ENCODE measurements at places on chromosomes 6 and 20.
A peak's percentile ranks its signal among the peaks of the same experiment; 100 is the strongest.

DNA sequence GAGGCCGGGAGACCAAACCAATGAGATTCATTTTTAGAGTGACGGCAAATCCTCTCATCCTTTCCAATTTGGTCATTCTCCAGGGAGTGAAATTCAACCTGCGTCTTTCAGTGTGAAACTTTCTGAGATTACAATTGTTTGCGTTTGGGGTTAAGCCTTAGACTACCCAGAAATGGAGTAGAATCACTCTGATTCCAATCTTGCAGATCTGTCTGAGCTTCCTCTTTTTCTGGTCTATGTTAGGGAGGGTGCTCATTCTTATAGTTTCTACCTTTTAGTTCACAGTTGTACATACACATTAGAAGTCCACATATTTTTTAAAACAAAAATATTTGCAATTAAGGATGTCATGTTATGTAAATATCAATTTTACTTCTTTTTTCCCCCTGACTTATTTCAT, 183.0 kb upstream of the PHACTR1 start:
- DNase-seq = no peak

DNA sequence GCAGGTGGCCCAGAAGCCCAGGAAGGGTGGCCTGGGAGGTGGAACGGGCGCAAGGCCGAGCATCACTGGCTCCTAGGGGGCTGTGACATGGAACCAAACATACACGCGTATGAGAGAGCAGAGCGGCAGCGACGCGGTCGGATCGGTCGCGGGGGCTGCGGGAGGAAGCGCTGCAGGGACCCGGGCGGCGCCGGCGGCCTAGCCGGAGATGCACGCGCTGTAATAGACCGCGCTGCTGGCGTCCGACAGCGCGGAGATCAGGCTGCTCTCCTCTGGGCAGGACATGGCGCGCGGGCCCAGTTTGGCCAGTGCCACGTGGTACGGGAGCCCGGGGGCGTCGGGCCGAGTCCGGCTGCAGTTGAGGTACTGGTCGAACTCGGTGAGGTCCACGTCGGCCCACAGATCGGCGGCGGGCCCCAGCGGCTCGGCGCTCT, 1.5 kb downstream of the SOX18 start:
- no peak for DNase-seq

DNA sequence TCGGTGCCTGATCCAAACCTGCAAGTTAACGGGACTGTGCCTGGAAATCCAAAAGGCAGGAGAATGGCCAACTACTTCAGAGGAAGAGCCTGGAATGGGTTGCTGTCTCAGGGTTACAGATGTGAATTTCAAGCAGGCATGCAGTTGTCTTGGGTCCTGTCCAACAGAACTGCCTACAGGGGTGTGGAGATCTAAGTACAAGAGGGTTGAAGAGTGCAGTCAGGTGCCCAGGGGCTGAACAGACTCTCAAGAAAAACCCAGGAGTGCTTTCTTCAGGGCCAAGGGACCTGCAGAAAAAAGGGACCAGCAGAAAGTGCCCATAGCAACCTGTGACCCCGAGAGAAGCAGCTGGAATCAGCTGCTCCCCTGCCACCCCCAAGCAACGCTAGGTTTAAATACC, 71.0 kb downstream of the PREP start:
- DNase-seq = no peak

GRCh38 chr20:53050338-53050737, 78.2 kb downstream of the TSHZ2 start:
- no peak for DNase-seq

DNA sequence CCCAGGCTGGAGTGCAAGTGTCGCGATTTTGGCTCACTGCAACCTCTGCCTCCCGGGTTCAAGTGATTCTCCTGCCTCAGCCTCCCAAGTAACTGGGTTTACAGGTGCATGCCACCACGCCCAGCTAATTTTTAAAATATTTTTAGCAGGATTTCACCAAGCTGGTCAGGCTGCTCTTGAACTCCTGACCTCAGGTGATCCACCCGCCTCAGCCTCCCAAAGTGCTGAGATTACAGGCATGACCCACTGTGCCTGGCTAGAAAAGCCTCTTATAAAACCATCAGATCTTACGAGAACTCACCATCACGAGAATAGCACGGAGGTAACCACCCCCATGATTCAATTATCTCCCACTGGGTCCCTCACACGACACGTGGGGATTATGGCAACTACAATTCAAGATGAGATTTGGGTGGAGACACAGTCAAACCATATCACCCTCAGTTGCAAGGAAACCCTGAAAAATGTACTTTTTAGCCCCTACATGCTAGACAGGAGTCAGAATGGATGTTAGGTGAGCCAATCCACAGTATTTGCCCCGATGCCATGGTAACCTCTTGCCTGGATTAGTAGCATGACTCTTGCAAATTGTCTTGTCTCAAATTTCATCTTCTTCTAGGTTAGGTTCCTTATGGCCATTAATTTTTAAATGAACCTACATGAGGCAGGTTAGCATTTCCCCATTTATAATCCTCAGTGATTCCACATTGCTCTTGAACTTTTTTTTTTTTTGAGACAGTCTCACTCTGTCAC, 17.1 kb upstream of the SASH1 start:
- DNase-seq = no peak

DNA sequence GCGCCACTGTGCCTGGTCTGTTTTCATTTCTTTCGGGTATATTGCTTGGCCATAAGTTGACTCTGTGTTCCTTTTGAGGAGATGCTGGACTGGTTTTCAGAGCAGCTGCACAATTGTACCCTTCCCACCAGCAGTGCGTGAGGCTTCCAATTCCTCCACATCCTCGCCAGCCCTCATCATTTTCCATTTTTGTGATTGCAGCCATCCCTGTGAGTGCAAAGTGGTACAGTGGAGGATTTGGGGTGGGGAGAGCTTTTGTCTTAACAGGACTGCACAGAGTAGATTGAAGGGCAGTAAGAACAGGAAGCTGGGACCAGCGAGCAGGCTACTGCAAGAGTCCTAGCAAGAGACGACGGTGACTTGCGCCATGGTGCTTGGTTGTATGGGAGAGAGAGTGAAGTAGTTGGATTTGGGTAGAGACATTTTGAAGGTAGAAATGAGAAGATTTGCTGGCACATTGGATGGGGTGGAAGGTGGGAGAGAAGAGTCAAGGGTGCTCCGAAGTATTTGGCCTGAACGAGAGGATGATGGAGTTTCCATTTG, 18.3 kb downstream of the BCAS4 start:
- DNase-seq = no peak

DNA sequence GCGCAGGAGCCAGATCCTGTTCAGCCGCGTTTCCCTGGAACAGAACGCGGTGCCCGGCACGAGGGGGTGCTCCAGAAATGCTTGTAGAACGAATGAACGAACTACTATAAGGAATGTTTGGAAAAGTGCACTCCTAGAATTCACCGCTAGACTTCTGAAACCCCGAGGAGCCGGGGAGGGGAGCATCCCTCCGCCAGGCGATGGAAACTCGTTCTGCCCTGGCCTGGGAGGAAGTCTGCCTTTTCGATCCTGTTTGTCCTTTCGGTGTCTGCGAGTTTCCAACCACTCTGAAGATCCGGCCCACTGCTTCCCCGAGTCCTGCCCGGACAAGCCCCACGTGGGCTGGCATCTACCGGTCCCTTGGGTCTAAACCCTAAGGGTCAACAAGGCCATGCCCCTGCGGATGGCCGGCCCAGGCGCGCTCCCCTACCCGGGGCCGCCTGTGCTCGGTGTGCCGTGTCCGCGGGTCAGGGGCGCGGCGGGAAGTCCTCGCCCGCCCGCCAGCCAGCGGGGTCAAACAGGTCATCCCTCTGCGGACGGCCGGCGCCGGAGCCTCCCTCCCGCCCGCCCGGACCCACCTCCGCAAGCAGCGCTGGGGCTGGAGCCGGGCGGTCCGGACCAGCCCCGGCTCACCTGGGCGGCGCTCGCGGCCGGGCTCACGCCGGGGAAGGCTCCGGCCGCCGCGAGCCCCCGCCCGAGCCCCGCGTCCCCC, 526 bp downstream of the SULF2 start:
- DNase-seq = no peak

DNA sequence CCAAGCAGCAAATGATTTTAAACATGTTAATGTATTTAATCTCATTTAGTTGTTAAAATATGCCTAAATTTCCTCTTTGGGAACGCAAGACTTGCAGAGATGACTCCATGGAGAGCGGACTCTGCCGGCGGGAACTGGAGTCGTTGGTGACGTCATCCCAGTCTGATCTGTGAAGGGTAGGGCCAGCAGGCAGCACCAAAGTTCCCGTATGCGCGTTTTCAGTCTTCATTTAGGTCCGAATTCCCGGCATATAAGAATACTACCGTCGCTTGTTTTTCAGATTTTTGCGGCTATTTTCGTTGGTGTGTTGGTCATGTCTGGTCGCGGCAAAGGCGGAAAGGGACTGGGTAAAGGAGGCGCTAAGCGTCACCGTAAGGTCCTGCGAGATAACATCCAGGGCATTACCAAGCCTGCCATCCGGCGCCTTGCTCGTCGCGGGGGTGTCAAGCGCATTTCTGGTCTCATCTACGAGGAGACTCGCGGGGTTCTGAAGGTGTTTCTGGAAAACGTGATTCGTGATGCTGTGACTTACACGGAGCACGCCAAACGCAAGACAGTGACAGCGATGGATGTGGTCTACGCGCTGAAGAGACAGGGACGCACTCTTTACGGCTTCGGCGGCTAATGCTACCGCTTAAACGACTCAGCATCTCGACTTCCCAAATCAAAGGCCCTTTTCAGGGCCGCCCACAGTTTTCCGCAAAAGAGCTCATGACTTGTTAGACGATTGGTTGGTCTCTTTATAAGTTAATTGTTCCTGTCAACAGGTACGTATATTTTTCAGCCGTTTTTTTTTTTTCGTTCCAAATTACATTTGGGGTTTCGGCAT, 117.3 kb downstream of the HFE start:
- peak; percentile 89 for DNase-seq

- no peak for DNase-seq
These were observed 5.8 kb downstream of the UBE2C start for GRCh38 chr20:45818239-45818638.

DNA sequence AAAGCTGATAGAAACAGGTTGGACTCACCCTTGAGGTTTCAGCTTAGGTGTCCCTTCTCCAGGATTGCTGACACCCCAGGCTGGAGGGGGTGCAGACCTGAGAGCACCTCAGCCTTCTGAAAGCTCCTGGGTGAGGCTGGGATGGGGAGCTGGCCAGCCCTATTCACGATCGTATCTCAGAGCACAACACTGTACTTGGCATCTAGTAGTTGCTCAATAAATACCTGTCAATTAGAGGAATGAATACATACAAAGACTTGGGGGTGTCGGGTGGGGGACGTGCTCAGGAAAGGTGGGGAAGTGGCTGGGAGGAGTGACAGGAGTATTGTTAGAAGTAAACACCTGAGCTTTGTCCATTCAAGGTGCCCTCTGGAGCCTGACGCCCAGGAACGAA, 61.7 kb downstream of the SLC2A10 start:
- DNase-seq = no peak

DNA sequence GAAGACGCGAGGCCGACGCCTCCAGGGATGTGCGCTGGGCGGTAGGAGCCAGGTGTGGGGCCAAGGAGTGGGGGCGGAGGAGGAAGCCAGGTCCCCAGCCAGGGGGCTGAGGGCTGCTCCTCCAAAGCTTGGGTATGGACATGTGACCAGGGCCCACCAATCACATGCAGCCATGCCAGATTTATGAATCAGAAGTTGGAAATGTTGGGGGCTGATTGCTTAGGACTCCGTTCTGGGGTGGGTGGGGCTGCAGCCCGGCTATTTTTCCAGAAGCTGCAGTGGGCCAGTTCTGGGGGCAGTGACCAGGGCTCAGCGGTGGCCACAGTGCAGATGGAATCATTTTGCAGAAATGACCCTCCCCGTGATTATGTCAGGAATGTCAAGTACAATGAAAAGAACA, 96.0 kb downstream of the CEBPB start:
- peak; percentile 30 for DNase-seq

- DNase-seq = no peak
These were observed 15.4 kb downstream of the FIG4 start for GRCh38 chr6:109706513-109706912.

DNA sequence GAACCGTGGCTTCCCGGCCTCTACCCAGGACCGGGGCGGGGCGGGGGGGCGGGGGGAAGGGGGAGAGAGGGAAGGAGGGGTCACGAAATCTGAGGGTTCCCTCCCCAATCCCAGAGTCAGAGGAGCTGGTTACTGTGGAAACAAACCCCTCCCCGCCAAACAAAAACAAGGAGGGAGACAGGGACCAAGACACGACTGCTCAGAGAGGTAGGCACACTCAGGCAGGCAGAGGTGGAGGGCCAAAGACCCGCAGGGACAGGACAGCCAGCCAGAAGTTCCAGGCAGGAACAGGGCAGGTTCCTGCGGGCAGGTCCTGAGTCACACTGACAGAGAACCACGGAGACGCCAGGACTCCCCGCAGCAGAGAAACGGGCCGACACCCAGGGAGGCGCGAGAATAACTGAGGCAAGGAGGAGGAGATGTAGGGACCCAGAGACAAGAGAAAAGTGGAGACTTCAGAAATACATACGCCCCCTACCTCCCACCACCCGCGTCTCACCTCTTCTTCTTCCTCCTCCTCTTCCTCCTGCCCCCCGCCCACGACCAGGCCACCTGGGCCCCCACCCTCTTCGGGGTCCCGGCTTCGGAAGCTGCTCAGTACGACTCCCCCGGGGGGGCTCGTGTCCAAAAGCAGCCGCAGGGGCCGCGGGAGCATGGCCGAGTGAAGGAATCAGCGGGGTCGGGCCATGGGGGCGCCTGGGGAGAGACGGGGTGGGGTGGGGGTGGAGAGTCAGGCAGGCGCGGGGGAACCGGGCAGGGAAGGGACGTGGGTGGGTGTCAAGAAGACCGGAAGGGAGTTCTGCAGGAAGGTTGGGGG, 578 bp downstream of the RGL2 start:
- DNase-seq = peak; percentile 78

DNA sequence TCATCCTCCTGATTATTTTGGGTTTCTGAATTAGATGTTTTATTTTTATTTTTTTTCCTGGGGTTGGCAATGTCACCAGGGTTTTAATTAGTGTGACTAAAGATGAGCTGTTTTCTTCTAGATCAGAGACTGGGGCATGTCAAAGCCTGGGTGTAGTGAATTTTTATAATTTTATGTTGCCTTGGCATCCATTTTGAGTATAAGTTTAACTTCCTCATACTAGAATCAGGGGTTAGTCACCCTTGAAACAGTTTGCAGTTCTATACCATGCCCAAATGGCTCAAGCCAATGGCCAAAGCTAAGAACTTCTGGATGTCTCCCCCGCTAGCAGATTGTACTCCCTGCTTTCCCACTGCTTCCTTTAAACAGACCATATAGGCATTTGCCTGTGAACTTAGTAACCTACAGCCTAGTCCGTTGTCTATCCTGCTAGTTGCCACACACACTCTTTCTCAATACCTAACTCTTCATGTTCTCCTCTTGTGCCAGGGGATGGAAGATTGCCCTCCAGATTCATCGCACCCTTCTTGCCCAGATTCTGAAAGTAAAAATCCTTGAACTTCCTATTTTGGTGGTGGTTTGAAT, 54.5 kb downstream of the KIAA0408 start:
- no peak for DNase-seq
